ENCODE measurements at places on chromosomes 3 and 15. TPM values are rescaled to one million over a fixed set of nuclear protein-coding genes. Genes with fewer than 3 reads are reported as not detected.

Gene RPL39L
- 17.9 TPM for total RNA-seq

Gene RTP4
- total RNA-seq = not detected

Gene CDHR4
- under 0.01 TPM for total RNA-seq

Gene GNAT1
- total RNA-seq = not detected

Gene DYNC1LI1
- 86.5 TPM for total RNA-seq

Gene LRRK1
- total RNA-seq = 0.98 TPM

Gene TNFAIP8L3
- 1.7 TPM for total RNA-seq

Gene STRA6
- 4.4 TPM for total RNA-seq

Gene C3orf85
- not detected for total RNA-seq

Gene ARL14
- total RNA-seq = not detected

Gene ASB14
- total RNA-seq = not detected

Gene TRANK1
- total RNA-seq = 8.1 TPM

Gene ITIH3
- not detected for total RNA-seq

Gene PRTG
- 4.9 TPM for total RNA-seq

Gene CYP8B1
- total RNA-seq = not detected

Gene NOP10
- total RNA-seq = 38.1 TPM

Data from temporal lobe (tissue), 4 donors.